ENCODE measurements at places on chromosomes 16 and 17. TPM values are rescaled to one million over a fixed set of nuclear protein-coding genes. Genes with fewer than 3 reads are reported as not detected.

DNA sequence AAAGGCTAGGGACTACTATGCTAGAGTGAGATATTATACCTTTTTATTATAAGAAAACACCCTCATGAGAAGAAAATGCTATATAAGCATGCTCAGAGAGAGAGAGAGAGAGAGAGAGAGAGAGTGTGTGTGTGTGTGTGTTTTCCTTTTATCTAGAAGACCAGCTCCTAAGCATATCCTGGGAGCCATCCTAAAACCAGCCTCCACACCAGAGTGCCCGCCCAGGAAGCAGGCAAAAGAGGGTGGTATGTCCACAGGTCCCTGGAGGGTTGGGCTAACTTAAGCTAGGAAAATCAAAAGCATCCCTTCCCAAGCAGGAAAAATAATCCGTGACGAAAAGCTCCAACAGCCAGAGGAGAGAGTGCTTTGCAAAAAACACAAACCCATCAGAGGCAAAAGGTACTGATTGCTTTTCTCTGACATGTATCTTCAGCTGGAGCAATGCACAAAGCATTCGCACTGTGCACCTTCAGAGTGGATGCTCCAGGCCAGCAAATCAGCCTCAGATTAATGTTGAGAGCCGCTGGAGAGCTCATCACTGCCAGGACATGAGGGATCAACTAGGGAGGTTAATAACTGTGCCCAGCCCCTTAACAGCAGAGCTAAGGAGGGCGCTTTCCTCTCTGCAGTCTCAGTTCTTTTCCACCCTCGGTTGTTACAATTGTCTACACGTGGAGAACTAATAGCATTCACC, 125.1 kb downstream of the SLC39A11 start:
- DNase-seq: no peak
- H3K4me3 ChIP-seq: no peak overlapping the region
- no peaks in the 10 kb centered on the region for H3K36me3 ChIP-seq
- H3K4me1 ChIP-seq: peaks cover 5% of the 10 kb centered on the region
- no peaks in the 10 kb centered on the region for H3K27me3 ChIP-seq
- no peak overlapping the region for H3K27ac ChIP-seq

DLX4 gene
- polyA plus RNA-seq: 0.40 TPM

DNA sequence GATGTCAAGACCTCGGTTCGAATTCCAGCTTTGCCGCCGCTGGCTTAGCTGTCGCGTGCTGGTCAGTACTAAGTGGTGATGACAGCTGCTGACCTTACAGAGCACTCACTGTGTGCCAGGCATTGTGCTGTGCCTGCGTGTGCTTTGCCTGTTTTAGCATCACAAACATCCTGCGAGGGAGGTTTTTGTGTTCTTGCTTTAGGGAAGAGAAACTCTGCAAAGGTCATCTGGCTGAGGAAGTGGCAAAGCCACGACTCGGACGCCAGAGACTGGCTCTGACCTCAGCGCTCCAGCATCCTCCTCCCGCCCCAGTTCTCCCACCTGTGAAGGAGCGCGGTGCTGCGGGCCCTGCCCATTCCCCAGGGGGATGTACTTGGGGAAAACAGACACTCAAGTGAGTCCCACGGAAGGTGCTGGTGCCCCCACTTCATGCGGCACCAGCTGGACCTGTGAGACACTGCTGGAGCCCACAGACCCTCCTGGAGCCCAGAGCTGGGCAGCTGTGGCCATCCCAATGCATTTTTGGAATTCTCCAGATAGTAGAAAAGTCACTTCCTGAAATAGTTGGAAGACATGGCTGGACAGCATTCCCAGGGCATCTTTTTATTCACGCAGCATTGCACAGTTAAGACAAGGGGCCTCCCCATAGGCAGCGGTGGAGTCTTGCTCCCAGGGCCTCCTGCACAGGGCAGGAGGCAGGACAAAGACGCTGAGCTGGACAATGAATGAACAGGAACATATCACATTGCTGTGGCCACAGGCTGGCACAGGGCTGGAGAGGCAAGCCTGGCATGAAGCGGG, 20.0 kb upstream of the HERPUD1 start:
- peak overlapping the region; percentile 69 for H3K27ac ChIP-seq
- no peaks in the 10 kb centered on the region for H3K27me3 ChIP-seq
- DNase-seq: peak; percentile 37
- H3K4me3 ChIP-seq: no peak overlapping the region
- H3K4me1 ChIP-seq: peaks cover 82% of the 10 kb centered on the region
- H3K36me3 ChIP-seq: no peaks in the 10 kb centered on the region

GRCh38 chr16:17448640-17449638, 21.8 kb downstream of the XYLT1 start:
- H3K27me3 ChIP-seq: no peaks in the 10 kb centered on the region
- H3K36me3 ChIP-seq: no peaks in the 10 kb centered on the region
- H3K4me3 ChIP-seq: no peak overlapping the region
- no peak for DNase-seq
- H3K27ac ChIP-seq: peak overlapping the region; percentile 70

DNA sequence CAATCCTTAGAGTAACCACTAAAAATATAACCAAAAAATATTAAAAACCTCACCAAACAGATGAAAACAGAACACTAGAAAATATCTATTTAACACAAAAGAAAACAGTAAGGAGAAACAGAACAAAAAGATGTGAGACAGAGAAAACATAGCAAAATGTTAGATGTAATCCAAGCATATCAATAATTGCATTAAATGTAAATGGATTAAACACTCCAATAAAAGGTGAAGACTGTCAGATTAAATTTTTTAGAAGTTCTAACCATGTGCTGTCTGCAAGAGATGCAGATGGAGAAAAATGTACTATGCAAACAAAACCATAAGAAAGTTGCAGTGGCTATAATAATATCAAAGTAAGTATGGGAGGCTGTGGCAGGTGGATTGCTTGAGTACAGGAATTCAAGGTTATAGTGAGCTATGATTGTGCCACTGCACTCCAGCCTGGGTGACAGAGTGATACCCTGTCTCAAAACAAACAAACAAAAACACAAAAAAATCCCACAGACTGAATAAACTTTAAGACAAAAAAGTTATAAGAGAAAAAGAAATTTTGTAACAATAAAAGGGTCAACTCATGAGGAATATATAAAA, 53.9 kb downstream of the ADCY9 start:
- H3K27me3 ChIP-seq: no peaks in the 10 kb centered on the region
- DNase-seq: no peak
- no peaks in the 10 kb centered on the region for H3K36me3 ChIP-seq
- no peak overlapping the region for H3K4me3 ChIP-seq

DNA sequence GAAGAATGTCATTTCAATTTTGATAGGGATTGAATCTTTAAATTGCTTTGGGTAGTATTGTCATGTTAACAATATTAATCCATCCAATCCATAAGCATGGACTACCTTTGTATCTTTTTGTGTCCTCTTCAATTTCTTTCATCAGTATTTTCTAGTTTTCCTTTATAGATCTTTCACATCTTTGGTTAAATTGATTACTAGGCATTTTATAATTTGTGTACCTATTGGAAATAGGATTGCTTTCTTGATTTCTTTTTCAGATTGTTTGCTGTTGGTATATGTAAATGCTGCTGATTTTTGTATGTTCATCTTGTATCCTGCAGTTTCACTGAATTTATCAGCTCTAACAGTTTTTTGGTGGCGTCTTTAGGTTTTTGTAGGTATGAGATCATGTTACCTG, 24.1 kb upstream of the BCAS3 start:
- peaks cover 7% of the 10 kb centered on the region for H3K36me3 ChIP-seq
- no peak overlapping the region for H3K27ac ChIP-seq
- H3K27me3 ChIP-seq: no peaks in the 10 kb centered on the region
- no peak overlapping the region for H3K4me3 ChIP-seq
- no peak for DNase-seq
- no peaks in the 10 kb centered on the region for H3K4me1 ChIP-seq

DNA sequence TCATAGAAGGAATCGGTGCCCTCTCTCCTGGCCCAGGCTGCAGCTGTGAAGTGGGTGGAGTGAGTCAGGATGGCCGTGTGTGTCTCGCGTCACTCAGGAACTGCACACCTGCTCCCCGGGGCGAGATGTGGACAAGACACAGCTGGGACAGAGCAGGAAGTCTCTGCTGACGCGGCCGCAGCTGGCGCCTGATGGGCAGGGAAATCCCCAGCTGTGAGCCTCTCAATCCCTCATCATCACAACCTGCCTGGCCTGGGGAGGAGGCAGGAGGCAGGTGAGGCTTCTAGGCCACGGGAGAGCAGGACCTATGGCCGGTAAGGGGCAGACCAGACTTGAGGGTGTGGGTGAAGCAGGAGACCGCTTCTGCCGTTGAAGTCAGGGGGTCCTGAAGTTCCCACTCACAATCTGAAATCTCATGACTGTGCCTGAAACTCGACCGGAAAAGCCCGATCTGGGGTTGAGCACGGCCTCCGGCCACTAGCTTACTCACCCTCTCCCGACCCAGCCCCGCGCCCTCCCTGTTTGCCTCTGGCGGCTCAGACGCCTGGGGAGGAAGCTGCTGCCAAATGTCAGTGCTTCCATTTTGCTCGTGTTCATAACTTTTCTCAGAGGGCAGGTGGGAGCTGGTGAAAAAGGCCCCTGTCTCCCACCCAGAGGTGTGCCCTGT, 1.1 kb upstream of the TRPV3 start:
- no peaks in the 10 kb centered on the region for H3K36me3 ChIP-seq
- peaks cover 19% of the 10 kb centered on the region for H3K4me1 ChIP-seq
- no peak overlapping the region for H3K27ac ChIP-seq
- DNase-seq: peak; percentile 60
- H3K4me3 ChIP-seq: no peak overlapping the region
- no peaks in the 10 kb centered on the region for H3K27me3 ChIP-seq

DNA sequence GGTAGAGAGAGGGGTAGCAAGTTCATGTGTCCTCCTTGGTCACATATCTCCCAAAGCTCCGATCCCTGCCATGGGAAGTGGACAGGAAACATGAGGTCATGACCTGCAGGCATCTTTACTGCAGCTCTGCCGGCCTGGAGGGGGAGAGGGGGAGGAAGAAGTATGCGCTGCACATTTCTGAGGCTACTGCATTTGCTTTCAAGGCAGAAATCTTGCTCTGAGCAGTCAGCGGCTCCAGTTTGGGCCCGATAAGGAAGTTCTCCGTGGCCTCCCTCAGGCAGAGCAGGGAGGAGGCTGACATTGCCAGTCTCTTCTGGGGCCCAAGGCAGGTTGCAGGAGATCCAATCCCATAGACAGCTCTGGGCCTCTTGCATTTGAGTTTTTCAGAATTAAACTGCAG, 1.5 kb upstream of the NHERF1 start:
- peak overlapping the region; percentile 87 for H3K27ac ChIP-seq
- peaks cover 32% of the 10 kb centered on the region for H3K4me1 ChIP-seq
- H3K27me3 ChIP-seq: peaks cover 3% of the 10 kb centered on the region

GRCh38 chr17:67474081-67474661, 97.1 kb downstream of the PITPNC1 start:
- H3K4me3 ChIP-seq: no peak overlapping the region
- H3K36me3 ChIP-seq: no peaks in the 10 kb centered on the region
- no peak for DNase-seq
- H3K4me1 ChIP-seq: peaks cover 24% of the 10 kb centered on the region

CSH1 gene
- polyA plus RNA-seq: not detected

GRCh38 chr16:79379095-79379494, 221.4 kb downstream of the MAF start:
- peaks cover 17% of the 10 kb centered on the region for H3K4me1 ChIP-seq
- no peaks in the 10 kb centered on the region for H3K36me3 ChIP-seq
- no peaks in the 10 kb centered on the region for H3K27me3 ChIP-seq
- H3K27ac ChIP-seq: no peak overlapping the region
- no peak for DNase-seq

TEKT5 gene
- not detected for polyA plus RNA-seq

TNFRSF13B gene
- polyA plus RNA-seq: 1.8 TPM

- no peaks in the 10 kb centered on the region for H3K27me3 ChIP-seq
- DNase-seq: peak; percentile 82
- peaks cover 98% of the 10 kb centered on the region for H3K4me1 ChIP-seq
- H3K4me3 ChIP-seq: no peak overlapping the region
- peaks cover 4% of the 10 kb centered on the region for H3K36me3 ChIP-seq
- H3K27ac ChIP-seq: peak overlapping the region; percentile 87
These were observed 5.3 kb downstream of the NTHL1 start for GRCh38 chr16:2042171-2042985.

GRCh38 chr16:28324887-28325279, 32.6 kb downstream of the SBK1 start:
- H3K27ac ChIP-seq: no peak overlapping the region
- no peaks in the 10 kb centered on the region for H3K36me3 ChIP-seq
- no peak for DNase-seq

- peak; percentile 76 for DNase-seq
- peak overlapping the region; percentile 87 for H3K27ac ChIP-seq
- peak overlapping the region; percentile 96 for H3K4me3 ChIP-seq
- no peaks in the 10 kb centered on the region for H3K27me3 ChIP-seq
These were observed 2.7 kb downstream of the N4BP1 start for GRCh38 chr16:48607056-48607825.

CRYM gene
- polyA plus RNA-seq: 0.75 TPM

DNA sequence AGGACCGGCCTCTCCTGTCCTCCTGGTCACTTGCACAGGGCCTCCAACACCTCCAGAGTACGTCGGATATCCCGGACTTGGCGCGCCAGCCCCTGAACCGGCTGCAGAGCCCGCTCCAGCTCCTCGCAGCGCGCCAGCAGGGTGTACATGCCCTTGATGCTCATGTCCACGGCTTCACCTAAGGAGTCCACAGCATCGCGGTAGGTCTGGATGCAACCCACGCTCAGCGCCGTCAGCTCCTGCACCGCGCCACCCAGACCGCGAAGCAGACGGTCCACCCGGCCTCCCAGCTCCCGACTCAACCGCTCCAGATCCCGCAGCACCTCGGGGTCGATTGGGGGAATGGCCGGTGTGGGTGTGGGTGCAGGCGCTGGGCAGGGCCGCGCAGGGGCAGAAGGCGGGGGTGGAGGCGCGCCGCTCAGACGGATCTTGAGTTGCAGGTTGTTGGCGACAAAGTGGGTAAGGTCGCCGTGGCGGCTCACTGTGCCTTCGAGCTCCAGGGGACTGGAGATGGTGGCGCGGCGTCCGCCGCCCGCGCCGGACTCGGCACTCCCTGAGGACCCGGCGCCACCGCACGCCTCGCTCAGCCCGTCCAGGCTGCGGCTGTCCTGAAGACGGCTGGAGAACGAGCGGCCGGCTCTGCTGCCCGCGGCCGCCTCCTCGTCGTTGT, 804 bp downstream of the BORCS6 start:
- H3K4me3 ChIP-seq: peak overlapping the region; percentile 72
- no peaks in the 10 kb centered on the region for H3K27me3 ChIP-seq
- peaks cover 65% of the 10 kb centered on the region for H3K4me1 ChIP-seq
- H3K36me3 ChIP-seq: no peaks in the 10 kb centered on the region

- no peak for DNase-seq
- H3K36me3 ChIP-seq: no peaks in the 10 kb centered on the region
- H3K27ac ChIP-seq: no peak overlapping the region
- peaks cover 14% of the 10 kb centered on the region for H3K27me3 ChIP-seq
- H3K4me3 ChIP-seq: no peak overlapping the region
These were observed 71.5 kb upstream of the N4BP1 start for GRCh38 chr16:48681520-48681919.

- H3K27me3 ChIP-seq: peaks cover 36% of the 10 kb centered on the region
- H3K27ac ChIP-seq: no peak overlapping the region
- H3K4me3 ChIP-seq: no peak overlapping the region
- no peaks in the 10 kb centered on the region for H3K36me3 ChIP-seq
These were observed 12.3 kb downstream of the TLE7 start for GRCh38 chr16:71429581-71429980.
